Effector memory CD4-positive, alpha-beta T cell (primary cell): ENCODE measurements at places on chromosomes 11 and 22.
A peak's percentile ranks its signal among the peaks of the same experiment; 100 is the strongest.

- no peaks in the 10 kb centered on the region for H3K36me3 ChIP-seq
- H3K4me3 ChIP-seq = no peak overlapping the region
- no peaks in the 10 kb centered on the region for H3K4me1 ChIP-seq
- no peaks in the 10 kb centered on the region for H3K27me3 ChIP-seq
- DNase-seq = no peak
Measured at GRCh38 chr11:2542406-2542805, 97.6 kb downstream of the KCNQ1 start.

DNA sequence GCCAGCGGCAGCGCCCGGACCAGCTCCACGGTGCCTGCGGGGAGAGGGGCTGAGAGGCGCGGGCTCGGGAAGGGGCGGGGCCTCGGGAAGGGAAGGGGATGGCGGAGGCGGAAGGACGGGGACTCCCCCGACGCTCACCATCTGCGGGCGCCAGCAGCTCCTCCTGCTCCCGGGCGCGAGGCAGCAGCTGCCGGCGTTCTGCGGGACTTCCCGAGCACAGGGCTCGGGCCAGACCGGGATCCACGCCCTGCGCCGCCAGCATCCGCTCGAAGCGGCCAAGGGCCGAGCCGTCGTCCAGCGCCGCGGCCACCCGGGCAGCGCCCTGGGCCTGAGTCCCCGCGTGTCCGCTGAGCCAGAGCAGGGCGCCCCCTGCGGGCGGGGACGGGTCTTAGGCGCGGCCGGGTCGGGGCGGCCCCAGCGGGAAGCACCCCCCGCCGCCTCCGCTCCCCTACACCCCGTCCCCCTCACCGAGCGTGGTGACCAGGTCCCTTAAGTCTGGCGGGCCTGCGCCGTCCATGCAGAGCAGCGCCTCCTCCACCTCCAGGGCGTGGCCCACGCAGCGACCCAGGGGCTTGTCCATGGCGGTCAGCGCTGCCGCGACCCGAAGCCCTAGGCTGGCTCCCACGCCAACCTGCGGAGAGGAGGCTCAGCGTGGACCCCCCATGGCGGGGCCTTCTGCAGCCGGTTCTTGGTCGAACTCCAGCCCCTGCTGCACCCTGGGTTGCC, 873 bp upstream of the SCO2 start:
- H3K27ac ChIP-seq = peak overlapping the region; percentile 94
- peak; percentile 81 for DNase-seq
- H3K4me3 ChIP-seq = peak overlapping the region; percentile 71

GRCh38 chr11:118142081-118142480, 10.5 kb downstream of the SCN4B start:
- H3K27me3 ChIP-seq = peaks cover 24% of the 10 kb centered on the region
- no peak overlapping the region for H3K4me3 ChIP-seq
- no peaks in the 10 kb centered on the region for H3K36me3 ChIP-seq
- H3K4me1 ChIP-seq = peaks cover 7% of the 10 kb centered on the region
- no peak for DNase-seq
- no peak overlapping the region for H3K27ac ChIP-seq

DNA sequence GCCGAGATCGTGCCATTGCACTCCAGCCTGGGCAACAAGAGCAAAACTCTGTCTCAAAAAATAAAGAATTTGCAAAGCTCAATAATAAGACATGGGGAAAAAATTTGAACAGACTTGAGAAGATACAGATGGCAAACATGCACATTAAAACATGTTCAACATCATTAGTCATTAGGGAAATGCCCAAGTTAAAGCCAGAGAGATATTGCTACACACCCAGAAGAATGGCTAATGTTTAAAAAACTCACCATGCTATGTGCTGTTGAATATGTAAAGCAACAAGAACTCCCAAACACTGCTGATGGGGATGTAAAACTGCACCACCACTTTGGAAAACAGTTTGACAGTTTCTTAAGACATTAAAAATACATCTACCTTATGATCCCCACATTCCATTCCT, 12.6 kb downstream of the LRRC75B start:
- H3K4me3 ChIP-seq = no peak overlapping the region
- H3K27me3 ChIP-seq = no peaks in the 10 kb centered on the region
- no peak for DNase-seq
- no peaks in the 10 kb centered on the region for H3K4me1 ChIP-seq
- H3K27ac ChIP-seq = no peak overlapping the region
- peaks cover 4% of the 10 kb centered on the region for H3K36me3 ChIP-seq

- H3K27me3 ChIP-seq = no peaks in the 10 kb centered on the region
- no peaks in the 10 kb centered on the region for H3K4me1 ChIP-seq
- no peaks in the 10 kb centered on the region for H3K36me3 ChIP-seq
- H3K27ac ChIP-seq = no peak overlapping the region
- no peak for DNase-seq
- no peak overlapping the region for H3K4me3 ChIP-seq
Measured at GRCh38 chr11:12529793-12530192, 144.4 kb upstream of the TEAD1 start.

GRCh38 chr11:47489395-47489755, 40.4 kb upstream of the RAPSN start:
- H3K27ac ChIP-seq = no peak overlapping the region
- peaks cover 37% of the 10 kb centered on the region for H3K36me3 ChIP-seq
- DNase-seq = no peak
- no peaks in the 10 kb centered on the region for H3K27me3 ChIP-seq
- H3K4me1 ChIP-seq = no peaks in the 10 kb centered on the region
